Inflammatory macrophage (primary cell): ENCODE measurements at places on chromosomes 6 and 20.
A peak's percentile ranks its signal among the peaks of the same experiment; 100 is the strongest.

DNA sequence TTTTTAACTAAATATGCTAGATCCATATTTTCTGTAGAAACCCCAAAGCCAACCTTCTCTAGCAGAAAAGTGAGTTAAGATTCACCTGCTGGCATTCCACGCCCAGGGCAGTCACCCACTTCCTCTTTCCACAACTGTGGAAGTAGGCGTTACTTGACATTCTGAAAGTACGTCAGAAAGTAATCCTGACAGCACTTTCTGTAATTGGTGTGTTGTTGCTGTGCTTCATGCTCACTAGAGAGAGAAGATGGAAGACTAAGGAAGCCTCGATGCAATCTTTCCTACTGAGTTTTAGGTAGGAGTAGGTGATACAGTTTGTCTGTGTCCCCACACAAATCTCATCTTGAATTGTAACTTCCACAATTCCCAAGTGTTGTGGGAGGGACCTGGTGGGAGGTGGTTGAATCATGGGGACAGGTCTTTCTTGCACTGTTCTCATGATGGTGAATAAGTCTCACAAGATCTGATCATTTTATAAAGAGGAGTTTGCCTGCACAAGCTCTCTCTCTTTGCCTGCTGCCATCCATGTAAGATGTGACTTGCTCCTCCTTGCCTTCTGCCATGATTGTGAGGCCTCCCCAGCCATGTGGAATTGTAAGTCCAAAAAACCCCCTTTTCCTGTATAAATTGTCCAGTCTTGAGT lies 101.1 kb downstream of the MAP3K7 start:
- peak; percentile 12 for DNase-seq

- DNase-seq: no peak
Measured at GRCh38 chr6:127343809-127344659, 625 bp upstream of the ECHDC1 start.

GRCh38 chr20:54468082-54468481 lies 7.3 kb upstream of the DOK5 start:
- no peak for DNase-seq

DNA sequence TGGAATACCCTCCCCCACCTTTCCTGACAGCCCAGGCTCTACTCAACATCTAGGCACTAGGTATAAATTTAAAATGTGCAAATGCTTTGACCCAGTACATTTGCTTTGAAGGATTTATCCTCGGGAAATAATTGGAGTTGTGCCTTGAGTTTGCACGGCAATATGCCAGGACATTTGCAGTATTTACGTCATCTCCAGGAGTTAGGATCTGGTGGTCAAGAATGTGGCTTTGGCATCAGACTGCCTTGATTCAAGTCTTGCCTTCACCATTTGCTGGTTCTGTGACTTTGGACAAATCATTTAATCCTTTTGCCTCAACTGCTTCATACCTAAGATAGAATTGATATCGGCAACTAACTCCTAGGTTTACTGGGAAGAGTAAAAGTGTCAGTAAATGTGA lies 169.6 kb downstream of the PLCB1 start:
- DNase-seq: no peak

DNA sequence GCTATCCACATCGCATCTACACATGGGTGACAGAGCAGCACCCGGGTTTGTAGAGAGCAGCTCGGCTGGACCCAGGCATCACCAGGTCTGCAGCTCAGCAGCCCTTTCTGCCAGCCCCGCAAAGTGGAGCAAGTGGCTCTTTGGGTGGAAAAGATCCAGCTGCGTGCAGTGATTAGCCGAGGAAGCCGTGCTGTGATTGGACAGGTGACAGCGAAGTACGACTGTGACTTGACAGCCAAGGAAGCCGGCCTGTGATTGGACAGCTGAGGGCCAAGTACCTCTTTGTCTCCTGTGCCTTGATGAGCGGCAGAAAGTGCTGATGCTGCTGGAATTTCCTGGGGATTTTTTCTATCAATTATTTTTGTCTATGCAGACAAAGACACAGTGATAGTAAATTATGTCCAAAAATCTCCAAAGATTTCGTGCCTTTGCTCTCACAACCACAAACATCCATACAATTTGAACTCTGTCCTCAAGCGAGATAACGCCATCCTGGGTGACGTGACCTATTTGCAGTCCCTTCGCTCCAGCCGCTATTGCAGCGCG lies 62.3 kb upstream of the GPR31 start:
- no peak for DNase-seq

DNA sequence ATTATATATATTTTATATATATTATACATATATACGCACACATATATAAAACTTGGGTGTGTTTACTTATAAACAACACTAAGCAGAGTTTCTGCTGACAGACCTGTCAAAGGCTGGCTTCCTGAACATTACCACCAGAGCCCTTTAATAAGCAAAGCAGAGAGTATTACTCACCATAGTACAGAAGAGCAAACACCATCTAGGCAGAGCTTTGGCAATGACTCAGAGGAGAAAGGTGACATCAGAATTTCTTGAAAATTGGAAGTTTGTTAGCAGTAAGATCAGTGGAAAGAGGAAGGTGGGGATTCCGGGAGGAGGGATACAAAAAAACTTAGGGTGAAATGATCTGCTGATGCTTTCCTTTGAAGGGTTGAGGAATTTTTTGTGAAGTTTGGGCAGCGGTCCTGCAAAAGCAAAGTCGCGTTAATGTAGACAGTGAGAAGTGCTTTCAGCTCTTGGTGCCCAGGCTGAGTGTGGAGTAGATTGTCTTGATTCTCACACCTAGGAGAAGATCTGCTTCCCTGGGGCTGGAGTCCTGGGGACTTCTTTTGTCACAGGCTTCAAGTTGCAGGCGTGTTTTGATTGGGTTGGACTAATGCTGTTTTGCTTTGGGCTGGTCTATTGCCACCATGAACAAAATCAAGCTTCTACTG lies 109.6 kb upstream of the BACH2 start:
- DNase-seq: peak; percentile 10

DNA sequence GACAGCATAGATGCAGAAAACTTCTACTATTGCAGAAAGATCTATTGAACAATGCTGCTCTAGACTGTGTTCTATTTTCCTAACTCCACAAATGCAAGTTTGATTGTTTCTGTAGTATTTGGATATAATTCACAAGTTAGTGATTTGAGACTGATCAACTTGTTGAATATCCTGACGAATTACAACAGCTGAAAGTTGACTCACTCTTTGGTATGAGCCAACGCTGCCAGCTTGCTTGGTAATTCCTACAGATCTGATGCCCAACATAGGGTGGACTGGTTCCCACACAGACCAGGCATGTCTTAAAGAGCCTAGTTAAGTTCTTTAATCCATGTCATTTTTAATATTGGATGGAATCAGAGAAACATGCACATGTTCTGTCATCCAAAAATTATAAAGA lies 231.0 kb upstream of the RAB32 start:
- no peak for DNase-seq
